ENCODE measurements at places on chromosomes 7 and 10.

DNA sequence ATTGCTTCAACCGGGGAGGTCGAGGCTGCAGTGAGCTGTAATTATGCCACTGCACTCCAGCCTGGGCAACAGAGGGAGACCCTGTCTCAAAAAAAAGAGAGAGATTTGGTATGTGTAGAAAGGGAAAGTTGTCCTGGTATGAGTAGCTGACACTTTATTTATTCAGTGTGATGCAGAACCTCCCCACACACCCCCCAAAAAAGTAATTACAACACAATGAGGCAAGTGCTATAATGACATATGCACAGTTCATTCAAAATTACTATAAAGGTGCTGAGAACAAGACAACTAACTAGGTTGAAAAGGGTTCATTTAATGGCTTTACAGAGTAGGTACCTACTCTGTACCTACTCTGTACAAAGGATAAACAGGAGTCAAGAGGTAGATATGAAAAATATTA, 80.2 kb downstream of the PDSS1 start:
- H3K27ac ChIP-seq: no peak overlapping the region
- no peaks in the 10 kb centered on the region for H3K36me3 ChIP-seq
- DNase-seq: no peak
- H3K4me1 ChIP-seq: peaks cover 28% of the 10 kb centered on the region

DNA sequence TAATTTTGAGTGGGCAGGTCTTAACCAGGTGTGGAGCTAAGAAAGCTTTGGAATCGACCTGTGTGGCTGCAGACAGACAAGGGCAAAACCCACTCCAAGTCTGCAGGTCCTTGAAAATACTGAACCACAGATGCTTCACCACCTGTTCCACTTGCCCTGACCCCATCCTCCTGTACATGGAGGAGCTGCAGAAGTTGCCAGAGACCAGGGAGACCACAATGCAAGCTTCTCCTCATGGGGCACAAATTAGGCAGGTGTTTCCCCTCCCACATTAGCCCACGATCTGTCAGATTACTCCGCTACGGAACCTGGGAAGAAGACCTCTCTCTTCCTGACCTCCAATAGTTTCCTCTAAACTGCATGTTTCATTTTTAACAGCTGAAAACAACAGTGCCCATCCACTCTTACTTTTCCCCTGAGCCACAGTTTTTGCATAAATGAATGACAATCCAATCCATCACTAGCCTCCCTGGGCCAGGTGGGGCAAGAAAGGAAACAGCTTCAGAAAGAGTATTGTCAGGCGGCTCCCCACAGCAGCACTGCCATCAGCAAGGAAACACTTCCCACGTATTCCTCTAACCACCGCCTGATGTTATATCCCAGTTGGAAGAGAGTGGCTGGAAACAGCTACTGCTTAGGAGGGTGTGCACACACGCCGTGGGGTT, 141.6 kb downstream of the PRKAG2 start:
- 0 out of 3 replicates have a peak, but pooled peaks cover 4% of the 10 kb centered on the region for H3K27me3 ChIP-seq
- no peak for DNase-seq
- H3K36me3 ChIP-seq: no peaks in the 10 kb centered on the region
- H3K4me3 ChIP-seq: no peak overlapping the region
- no peaks in the 10 kb centered on the region for H3K4me1 ChIP-seq

- H3K27me3 ChIP-seq: no peaks in the 10 kb centered on the region
- no peak overlapping the region for H3K27ac ChIP-seq
- H3K36me3 ChIP-seq: peaks cover 19% of the 10 kb centered on the region
- H3K4me1 ChIP-seq: no peaks in the 10 kb centered on the region
These were observed 19.2 kb downstream of the NIPSNAP2 start for GRCh38 chr7:55983537-55983936.

DNA sequence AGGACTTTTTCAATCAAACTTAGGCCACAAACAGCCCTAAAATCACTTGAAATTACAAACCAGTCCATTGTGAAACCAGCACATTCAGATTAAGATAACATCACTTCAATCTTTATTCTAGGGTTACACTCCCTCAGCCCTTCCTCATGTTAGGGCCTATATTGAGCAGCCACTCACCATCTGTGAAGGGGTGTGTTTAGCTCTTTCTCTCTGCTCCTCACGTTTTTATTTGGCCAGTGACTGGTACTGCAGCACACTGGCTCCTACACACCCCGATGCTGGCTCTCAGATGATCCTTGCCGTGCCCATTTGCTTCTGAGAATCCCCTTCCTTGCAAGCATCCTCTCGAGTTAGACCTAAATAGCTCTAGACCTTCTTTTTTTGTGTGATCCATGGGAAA, 604.5 kb downstream of the INHBA start:
- no peak overlapping the region for H3K27ac ChIP-seq
- H3K36me3 ChIP-seq: no peaks in the 10 kb centered on the region
- no peak for DNase-seq
- H3K4me3 ChIP-seq: no peak overlapping the region

- no peaks in the 10 kb centered on the region for H3K27me3 ChIP-seq
- no peak for DNase-seq
- H3K4me1 ChIP-seq: no peaks in the 10 kb centered on the region
- H3K27ac ChIP-seq: no peak overlapping the region
- no peak overlapping the region for H3K4me3 ChIP-seq
- no peaks in the 10 kb centered on the region for H3K36me3 ChIP-seq
These were observed 20.8 kb upstream of the NCAPG2 start for GRCh38 chr7:158725506-158725800.

DNA sequence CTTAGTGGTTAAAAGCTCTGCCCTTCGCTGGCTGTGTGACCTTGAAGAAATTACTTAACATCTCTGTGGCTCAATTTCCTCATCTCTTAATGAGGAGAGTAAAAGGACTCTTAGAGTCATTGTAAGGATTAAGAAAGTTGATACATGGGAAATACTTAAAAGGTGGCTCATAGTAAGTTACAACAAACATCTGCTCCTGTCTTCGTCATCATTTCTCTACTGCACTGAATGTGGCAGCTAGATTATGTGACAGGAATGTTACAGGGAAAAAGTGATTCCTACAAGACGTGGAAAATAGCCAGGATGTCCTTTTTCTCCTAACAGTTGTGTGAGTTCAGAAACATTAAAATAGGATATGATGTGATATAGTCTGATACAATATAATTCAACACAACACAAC, 184.7 kb downstream of the FRMD4A start:
- H3K27ac ChIP-seq: no peak overlapping the region
- H3K27me3 ChIP-seq: no peaks in the 10 kb centered on the region
- no peaks in the 10 kb centered on the region for H3K36me3 ChIP-seq
- no peak for DNase-seq

- H3K27ac ChIP-seq: no peak overlapping the region
- no peak overlapping the region for H3K4me3 ChIP-seq
- DNase-seq: no peak
- no peaks in the 10 kb centered on the region for H3K4me1 ChIP-seq
- H3K27me3 ChIP-seq: no peaks in the 10 kb centered on the region
These were observed 187.9 kb downstream of the CDC14C start for GRCh38 chr7:49112222-49112621.

DNA sequence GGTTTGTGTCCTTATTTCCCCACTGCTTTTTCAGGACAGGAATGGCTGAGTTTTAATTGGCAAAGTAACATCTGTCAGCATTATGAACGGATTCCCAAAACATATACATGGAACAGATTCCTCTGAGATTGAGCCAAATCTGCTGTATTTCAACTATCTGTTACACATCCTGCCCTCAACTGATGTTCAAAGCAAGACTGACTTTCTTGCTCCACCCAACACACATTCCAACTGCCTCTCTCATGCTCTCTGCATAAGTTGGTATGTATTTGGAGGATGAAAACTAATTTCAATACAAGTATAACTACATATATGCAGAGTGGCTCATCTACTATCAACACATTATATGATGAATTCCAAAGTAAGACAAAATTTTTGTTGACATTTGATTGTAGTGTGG, 342.2 kb downstream of the GATA3 start:
- H3K27me3 ChIP-seq: no peaks in the 10 kb centered on the region
- no peaks in the 10 kb centered on the region for H3K36me3 ChIP-seq
- H3K4me3 ChIP-seq: no peak overlapping the region
- DNase-seq: no peak

GRCh38 chr7:152485826-152486225, 50.0 kb upstream of the KMT2C start:
- H3K36me3 ChIP-seq: no peaks in the 10 kb centered on the region
- H3K27me3 ChIP-seq: no peaks in the 10 kb centered on the region
- no peak overlapping the region for H3K27ac ChIP-seq
- DNase-seq: no peak
